ENCODE measurements at places on chromosomes 7 and 10. TPM values are rescaled to one million over a fixed set of nuclear protein-coding genes. Genes with fewer than 3 reads are reported as not detected.

Gene PIP
- 0.28 TPM for total RNA-seq

Gene LIPM
- total RNA-seq: not detected

Gene INSIG1
- 21.3 TPM for total RNA-seq

Gene OR13A1
- not detected for total RNA-seq

Gene SPDYE5
- total RNA-seq: not detected

Gene CALHM1
- not detected for total RNA-seq

Data from A549 treated with RU486 at 1 μM for 4 hours (cell line).